ENCODE measurements at places on chromosomes 12 and 14. TPM values are rescaled to one million over a fixed set of nuclear protein-coding genes. Genes with fewer than 3 reads are reported as not detected.

The TMCC3 gene
- 3.2 TPM for total RNA-seq

The VRTN gene
- 148 TPM for total RNA-seq

- H3K4me3 ChIP-seq = no peak overlapping the region
- H3K27me3 ChIP-seq = no peaks in the 10 kb centered on the region
- no peaks in the 10 kb centered on the region for H3K36me3 ChIP-seq
- H3K27ac ChIP-seq = no peak overlapping the region
- peaks cover 5% of the 10 kb centered on the region for H3K4me1 ChIP-seq
Measured at GRCh38 chr14:102154121-102154520, 14.4 kb downstream of the WDR20 start.

DNA sequence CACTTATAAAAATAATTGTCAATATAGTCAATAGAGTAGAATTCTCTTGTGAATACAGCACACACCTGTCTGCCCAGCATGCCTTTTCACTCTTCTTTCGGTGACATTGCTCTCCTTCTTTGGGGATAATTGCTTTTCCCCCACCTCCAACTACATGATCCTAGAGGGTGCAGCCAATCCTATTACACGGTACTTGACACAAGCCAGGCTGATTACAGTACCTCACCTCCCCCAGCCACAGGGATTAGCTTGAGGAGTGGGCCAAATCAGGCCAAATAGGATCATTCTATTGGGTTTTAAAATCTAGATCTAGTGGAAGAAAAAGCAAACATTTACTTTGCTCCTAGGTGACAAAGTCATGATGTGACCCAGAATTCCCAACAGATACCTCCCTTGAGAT is 16.8 kb upstream of the NFYB start:
- no peaks in the 10 kb centered on the region for H3K27me3 ChIP-seq
- no peaks in the 10 kb centered on the region for H3K36me3 ChIP-seq
- H3K4me3 ChIP-seq = no peak overlapping the region

GRCh38 chr12:68750506-68750905 is 4.5 kb downstream of the SLC35E3 start:
- H3K36me3 ChIP-seq = peaks cover 26% of the 10 kb centered on the region
- H3K27ac ChIP-seq = no peak overlapping the region
- H3K4me3 ChIP-seq = no peak overlapping the region
- no peaks in the 10 kb centered on the region for H3K27me3 ChIP-seq
- DNase-seq = no peak
- H3K4me1 ChIP-seq = no peaks in the 10 kb centered on the region

GRCh38 chr14:60657456-60658210 is 8.4 kb upstream of the SIX1 start:
- peak overlapping the region; percentile 57 for H3K4me3 ChIP-seq
- H3K4me1 ChIP-seq = peaks cover 17% of the 10 kb centered on the region
- DNase-seq = no peak
- peaks cover 48% of the 10 kb centered on the region for H3K27me3 ChIP-seq
